Activated naive CD4-positive, alpha-beta T cell (primary cell): ENCODE measurements at places on chromosomes 3 and 15.

- peak; percentile 9 for DNase-seq
Measured at GRCh38 chr3:172153335-172153861, 114.0 kb downstream of the FNDC3B start.

GRCh38 chr3:157330206-157330605 lies 106.4 kb upstream of the PTX3 start:
- no peak for DNase-seq

DNA sequence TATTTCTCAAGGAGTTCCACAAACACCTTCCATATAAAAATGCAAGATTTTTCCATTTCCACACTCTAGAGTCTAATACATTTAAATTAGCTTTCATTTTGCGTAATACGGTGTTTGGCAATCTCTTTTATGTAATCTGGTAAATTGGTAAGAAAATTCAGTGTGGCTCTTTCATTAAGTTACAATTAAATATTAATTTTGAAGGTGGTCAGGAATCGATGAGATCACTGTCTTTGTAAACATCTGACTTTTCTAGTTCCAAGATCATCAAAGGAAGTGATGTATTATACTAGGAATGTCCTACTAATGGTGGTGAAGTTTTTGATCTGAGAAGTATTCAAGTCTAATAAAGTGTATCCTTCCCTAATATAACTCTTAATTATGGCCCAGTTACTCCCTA lies 1.1 kb upstream of the UTS2B start:
- no peak for DNase-seq

GRCh38 chr3:174431717-174432116 lies 427.4 kb upstream of the NAALADL2 start:
- DNase-seq, result no peak

DNA sequence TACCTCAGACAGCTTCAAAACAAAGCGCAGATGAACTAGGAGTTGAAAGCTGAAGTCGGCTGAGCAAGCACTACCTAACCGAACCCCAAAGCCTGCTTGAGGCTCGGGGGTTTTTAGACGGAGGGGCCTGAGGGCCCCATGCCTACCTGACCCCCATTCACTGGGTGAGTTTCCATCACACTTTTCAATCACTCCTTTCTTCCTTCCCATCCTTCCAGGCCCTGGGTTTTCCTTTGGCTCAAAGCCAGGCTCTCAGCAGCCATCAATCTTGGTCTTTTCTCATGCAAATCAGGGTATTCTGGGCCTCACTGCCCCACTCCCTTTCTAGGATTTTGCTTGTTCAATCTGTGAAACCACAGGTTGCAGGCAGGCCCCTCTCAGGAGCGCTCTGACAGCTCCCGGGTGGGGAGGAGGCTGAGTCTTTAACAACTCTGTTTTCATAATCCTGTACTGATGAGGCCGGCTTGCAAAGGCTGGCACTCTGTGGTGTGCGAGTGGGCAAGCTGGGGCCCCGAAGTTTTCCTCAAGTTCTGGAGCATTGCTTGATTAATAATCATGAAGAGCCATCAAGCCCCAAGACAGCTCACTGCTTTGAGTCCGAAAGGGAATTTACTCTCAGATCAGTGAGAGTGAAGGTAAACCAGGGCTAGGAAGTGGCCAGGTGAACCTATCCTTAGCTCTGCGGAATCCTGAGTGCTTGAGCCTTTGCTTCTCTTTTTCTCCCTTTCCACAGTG lies 97.6 kb downstream of the FRMD4B start:
- DNase-seq, result no peak

GRCh38 chr15:89820666-89821611 lies 6.3 kb upstream of the ANPEP start:
- no peak for DNase-seq

DNA sequence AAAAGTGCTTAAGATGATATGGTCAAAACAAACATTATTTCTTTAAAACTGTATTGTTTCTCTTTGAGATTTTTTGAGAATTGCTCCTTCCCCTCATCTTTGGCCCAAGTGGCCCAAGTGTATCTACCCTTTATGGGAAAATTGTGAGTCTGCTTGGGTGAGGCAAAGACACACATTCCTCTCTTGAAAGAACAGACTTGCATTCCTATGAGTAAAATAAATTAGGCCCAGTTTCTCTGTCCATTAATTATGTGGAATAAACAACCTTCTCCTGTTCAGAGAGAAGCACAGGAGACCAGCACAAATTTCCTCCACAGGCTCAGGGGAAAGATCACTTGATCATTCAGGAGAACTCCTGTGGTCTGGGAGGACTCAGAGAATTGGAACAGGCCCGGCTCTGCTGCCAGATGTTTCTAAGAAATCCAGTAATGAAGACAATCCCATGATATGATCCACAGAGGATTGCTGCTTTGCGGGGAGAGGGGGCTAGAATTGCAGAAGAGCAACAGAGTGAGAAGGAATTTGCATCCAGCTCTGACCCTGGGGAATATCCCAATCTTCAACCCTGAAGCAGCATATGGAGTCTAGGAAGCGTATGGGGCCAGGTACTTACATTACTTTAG lies 53.8 kb upstream of the BOC start:
- DNase-seq, result no peak

GRCh38 chr3:38493031-38493430 lies 3.1 kb upstream of the EXOG start:
- no peak for DNase-seq

DNA sequence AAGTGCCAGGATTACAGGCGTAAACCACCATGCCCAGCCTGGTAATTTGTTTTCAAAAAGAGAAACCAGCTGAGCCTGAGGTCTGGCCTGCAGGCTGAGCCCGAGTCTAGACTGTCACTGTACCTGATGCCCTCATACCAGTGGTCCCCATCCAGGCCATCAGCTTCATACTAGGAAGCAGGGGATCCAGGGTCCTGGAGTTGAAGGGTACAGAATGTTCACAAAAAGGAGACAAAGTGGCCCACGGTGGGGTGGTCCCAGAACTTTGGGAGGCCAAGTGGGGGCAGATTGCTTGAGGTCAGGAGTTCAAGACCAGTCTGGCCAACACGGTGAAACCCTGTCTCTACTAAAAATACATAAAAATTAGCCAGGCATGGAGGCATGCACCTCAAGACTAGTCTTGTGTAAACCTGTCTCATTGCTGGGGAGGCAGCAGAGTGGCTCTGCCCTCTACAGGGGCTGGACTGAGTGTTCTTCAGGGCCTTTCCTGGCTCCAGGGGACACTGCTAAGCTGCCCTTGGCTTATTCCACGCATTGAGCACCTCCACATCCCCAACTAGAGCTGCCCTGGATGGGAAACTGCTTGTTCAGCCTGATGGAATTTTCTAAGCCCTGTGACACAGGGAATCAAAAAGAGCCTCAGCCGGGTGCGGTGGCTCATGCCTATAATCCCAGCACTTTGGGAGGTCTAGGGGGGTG lies 7.9 kb upstream of the HHATL start:
- no peak for DNase-seq

GRCh38 chr3:140871022-140871421 lies 70.6 kb upstream of the SLC25A36 start:
- no peak for DNase-seq

- no peak for DNase-seq
Measured at GRCh38 chr3:180855364-180855763, 57.1 kb upstream of the FXR1 start.

DNA sequence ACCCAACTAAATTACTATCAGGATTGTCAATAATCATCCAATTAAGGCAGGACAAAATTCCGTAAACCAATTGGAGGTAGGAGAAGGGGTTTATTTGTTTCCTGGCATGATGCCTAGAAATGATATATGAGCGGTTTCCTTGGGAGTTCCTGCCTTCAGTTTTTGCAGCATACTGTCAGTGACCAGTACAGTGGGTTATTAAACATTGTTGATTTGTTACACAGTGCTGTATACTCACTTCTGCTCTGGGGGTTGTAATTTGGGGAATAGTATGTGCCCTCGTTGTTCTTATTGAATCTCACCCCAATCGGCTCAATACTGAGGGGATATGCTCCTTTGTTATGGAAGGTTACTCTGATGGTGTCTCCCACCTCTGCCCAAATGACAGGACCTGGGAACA lies 22.2 kb downstream of the CP start:
- no peak for DNase-seq

DNA sequence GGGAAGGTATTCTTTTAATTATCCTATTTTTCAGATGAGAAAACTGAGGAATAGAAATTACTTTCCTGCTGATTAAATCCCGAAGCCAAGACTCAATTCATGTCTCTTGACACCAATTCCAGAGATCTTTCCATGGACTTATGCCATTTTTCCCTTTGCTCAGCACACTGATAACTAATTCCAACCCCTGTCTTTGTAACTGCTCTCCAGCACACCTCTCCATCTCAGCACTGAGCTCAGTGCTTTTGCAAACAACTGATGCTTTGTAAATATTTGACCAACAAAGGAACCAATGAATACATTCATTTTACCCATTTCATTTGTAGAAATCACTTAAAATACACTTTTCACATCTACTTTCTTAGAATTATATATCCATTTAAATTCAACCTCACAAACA lies 249.1 kb downstream of the IL5RA start:
- no peak for DNase-seq

- no peak for DNase-seq
Measured at GRCh38 chr3:71724584-71725270, 475 bp downstream of the EIF4E3 start.

- DNase-seq, result no peak
Measured at GRCh38 chr3:59559721-59560435, 510.1 kb upstream of the CFAP20DC start.

- DNase-seq, result peak; percentile 68
Measured at GRCh38 chr3:197711973-197712707, 24.6 kb downstream of the RUBCN start.

DNA sequence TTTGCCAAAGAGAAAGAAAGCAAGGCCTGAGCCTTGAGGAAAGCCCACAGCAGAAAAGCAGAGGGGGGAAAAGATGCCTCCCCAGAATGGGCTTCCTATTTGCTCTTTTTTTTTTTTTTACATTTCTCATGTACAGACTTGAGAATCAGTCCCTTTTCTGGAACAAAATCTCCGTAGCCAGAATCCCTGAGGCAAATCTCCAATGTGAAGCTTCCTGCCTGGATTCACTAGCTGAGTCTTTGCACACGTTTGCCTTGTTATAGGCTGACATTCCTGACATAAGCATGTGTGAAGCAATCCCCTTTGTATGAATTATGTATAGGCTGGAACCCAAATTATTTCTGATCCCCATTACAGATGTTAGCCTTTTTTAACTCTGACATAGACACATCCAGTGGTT lies 52.2 kb upstream of the ACTL6A start:
- DNase-seq, result no peak

DNA sequence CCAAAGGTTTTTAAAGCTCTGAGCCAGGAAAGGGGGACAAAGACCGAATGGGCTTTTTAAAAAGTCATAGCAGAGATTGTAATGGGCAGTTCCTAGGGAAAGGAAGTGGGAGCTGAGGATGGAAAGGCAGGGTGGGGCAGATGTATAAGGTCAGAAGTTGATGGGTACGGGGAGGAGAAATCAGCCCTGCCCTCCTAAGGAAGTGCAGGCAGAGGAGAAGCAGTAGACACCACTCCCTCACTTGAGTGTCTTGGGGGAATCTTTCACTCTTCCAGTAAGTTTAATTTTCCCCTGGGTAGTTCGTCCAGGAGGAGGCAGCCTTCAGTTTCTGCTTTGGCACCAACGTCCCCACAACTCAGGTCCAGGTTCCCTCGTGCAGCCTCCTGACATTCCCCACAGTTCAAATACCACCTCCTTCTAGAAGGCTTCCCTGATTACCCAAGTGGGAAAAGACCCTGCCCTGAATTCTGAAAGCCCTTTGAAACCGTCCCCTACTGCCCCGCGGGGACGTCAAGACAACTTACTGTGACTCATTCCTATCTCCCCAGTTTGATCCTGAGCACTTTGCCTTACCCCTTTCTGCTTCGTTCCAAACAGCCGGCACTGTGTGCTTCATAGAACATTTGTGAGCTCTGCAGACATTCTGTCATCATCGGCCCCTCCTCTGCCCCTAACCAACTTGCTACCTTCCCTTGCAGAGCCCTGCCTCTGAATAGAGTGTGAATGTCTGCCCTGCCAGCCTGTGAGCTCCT lies 14.3 kb upstream of the SRP14 start:
- DNase-seq, result no peak

DNA sequence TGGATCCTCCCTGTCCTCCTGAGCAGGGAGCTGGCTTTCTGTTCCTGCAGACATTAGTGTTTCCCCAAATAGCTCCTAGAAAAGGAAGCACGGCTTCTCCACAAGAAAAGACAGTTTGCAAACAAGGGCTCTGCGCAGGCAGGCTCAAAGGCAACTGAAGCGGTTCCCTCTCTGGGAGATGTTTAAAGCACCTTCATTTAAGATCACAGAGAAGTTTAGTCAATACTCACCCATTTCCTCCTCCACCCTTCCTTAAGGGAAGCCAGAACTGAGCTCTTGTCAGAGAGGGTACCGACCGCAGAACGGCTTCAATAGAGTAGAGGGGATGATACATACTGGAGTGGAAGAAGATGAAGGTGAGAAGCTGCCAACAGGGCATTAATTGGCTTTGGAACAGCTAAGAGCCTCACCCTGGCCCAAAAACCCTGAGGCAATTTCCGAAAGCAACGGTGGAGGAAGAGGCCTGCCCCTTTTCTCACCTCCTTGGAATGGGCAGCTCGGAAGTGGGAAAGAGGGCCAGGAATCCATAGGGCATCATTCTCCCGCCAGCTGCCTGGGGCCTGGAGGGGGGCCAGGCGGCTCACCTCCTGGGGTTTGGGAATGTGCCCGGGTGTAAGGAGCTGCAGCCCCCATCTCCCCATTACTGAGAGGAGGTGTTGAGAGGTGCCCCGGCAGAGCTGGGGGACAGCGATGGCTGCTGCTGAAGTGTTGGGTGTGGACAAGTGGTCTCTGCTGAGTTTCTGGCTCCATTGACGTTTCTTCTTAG lies 4.8 kb upstream of the EPHB3 start:
- DNase-seq, result no peak

- DNase-seq, result no peak
Measured at GRCh38 chr15:33204087-33204486, 9.6 kb upstream of the FMN1 start.

- DNase-seq, result no peak
Measured at GRCh38 chr15:22981051-22981840, 1.1 kb upstream of the CYFIP1 start.

DNA sequence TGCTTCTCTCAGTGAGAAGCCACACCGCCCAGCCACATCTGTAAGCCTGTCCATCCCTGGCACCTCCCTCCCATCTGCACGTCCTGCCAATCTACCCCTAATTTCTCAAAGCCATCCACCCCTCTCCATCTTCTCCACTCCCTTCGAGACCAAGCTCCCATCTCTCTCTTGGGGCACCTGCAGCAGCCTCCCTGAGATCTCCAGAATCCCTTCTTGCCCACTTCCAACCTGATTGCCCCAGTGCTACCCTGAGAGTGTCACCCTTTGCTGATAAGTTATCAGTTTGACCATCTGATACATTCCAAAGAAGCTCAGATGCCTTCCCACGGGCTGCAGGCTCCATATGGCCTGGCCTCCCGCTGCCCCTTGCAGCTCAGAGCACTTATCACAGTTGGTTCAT lies 496.1 kb downstream of the SHQ1 start:
- no peak for DNase-seq

DNA sequence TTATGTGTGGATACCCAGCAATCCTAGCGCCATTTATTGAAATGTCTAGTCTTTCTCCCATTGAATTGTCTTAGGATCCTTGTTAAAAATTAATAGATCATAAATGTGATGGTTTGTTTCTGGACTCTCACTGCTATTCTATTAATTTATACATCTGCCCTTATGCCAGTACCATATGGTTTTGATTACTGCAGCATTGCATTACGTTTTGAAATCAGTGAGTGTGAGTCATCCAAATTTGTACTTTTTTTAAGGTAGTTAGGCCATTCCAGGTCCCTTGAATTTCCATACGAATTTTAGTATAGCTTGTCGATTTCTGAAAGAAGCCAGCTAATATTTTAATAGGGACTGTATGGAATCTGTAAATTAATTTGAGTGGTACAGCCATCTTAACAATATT lies 648.6 kb upstream of the ZNF385D start:
- no peak for DNase-seq

GRCh38 chr3:78757731-78758130 lies 1010.1 kb downstream of the ROBO1 start:
- DNase-seq, result no peak
